ENCODE measurements at places on chromosomes 2 and 18.

GRCh38 chr2:29281086-29281915 lies 166.1 kb downstream of the CLIP4 start:
- no peak for DNase-seq

DNA sequence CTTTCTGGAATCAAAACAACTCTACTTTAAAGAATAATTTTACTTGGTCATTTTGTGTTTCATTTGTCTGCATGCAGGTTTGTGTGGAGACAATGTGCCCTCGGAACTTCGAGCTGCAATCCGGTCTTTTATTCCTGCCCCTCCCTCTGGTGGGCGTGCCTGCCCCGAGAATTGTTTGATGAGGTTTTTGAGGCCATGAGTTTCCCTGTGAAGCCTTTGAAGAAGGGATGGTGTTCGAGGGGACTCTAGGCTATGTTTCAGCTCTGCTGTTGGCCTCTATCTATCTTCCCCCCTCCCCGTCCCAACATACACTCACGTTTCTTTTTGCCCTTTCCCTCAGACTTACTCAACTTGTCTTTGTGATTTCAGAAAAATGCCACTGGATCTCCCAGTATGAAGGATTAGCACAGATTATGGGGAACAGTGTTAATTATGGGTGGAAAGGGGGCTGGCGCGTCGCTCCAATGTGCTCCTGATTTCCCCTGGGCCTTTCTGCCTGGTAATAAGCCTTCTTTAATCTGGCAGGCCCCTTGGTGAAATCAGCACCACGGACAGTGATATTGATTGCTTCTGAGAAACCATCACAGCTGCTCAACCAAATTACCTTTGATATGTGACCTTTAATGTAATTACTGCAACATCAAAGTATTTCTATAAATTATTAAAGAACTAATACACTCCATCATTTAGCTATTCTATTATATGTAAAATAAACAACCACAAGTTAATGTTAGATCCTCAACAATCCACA lies 82.2 kb downstream of the CELF4 start:
- DNase-seq, result no peak

- DNase-seq, result no peak
Observed at GRCh38 chr2:12417786-12418185, 298.9 kb upstream of the TRIB2 start.

- no peak for DNase-seq
Observed at GRCh38 chr2:237495521-237496117, 8.6 kb downstream of the MLPH start.

DNA sequence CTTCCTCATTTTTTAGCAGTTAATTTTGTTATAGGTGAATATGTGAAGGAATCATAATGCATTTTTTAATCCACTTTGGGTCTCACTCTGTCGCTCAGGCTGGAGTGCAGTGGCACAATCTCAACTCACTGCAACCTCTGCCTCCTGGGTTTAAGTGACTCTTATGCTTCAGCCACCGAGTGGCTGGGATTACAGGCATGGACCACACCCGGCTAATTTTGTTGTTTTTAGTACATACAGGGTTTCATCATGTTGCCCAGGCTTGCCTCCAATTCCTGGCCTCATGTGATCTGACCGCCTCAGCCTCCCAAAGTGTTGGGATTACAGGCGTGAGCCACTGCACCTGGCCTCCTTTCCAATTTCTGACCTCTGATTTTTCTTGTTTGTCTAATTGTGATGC lies 17.7 kb downstream of the SCYGR5 start:
- no peak for DNase-seq

- DNase-seq, result no peak
Observed at GRCh38 chr18:33682436-33682835, 104.4 kb downstream of the ASXL3 start.

GRCh38 chr2:98685930-98686887 lies 44.7 kb downstream of the MGAT4A start:
- DNase-seq, result no peak

- DNase-seq, result no peak
Observed at GRCh38 chr18:23131693-23132319, 3.5 kb upstream of the CABLES1 start.

DNA sequence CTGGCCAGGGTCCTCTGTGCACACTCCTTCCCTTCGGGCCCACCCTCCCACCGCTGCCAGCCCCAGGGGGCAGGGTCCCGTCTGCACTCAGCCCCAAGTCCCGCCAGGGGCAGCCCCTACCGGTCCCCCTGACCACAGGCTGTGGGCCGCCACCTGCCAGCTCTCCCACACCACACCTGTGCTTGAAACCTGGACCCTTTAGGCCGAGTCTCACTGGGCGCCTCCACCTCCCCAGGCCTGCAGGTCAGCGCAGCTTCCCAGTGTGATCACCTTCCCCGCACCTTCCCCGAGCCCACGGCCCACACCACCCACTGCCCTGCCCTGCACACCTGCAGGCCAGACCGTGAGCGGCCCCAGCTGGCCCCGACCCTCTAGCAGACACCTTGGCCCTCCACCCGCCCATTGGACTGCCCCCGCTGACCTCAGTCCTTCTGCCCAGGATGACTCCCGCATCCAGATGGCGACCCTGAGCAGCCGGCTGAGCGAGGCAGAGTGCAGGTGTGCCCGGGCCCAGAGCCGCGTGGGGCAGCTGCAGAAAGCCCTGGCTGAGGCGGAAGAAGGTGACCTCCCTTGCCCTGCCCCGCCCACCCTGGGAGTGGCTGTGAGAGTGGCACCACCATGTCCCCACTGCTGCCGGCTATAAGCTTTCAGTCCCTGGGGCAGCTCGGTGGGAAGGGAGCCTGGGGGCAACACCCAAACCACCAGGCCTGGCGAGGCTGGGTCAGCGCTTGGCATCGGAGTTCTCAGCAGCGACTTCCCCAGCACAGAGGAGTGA lies 31.3 kb upstream of the SNED1 start:
- no peak for DNase-seq

- DNase-seq, result no peak
Observed at GRCh38 chr18:9730786-9731185, 22.7 kb downstream of the RAB31 start.

- no peak for DNase-seq
Observed at GRCh38 chr2:224948859-224949258, 93.4 kb downstream of the DOCK10 start.

All from stimulated activated CD4-positive, alpha-beta T cell treated with anti-CD3 and anti-CD28 coated beads, TNF-alpha, amount 100 ng/mL, for 1 hour (primary cell).